ENCODE measurements at places on chromosomes 7 and 10. TPM values are rescaled to one million over a fixed set of nuclear protein-coding genes. Genes with fewer than 3 reads are reported as not detected.

The CALHM3 gene
- total RNA-seq: not detected

The SH2B2 gene
- 11.0 TPM for total RNA-seq

The TMEM213 gene
- 30.2 TPM for total RNA-seq

The TRIM50 gene
- total RNA-seq: 0.19 TPM

The TMEM130 gene
- 5.0 TPM for total RNA-seq

DNA sequence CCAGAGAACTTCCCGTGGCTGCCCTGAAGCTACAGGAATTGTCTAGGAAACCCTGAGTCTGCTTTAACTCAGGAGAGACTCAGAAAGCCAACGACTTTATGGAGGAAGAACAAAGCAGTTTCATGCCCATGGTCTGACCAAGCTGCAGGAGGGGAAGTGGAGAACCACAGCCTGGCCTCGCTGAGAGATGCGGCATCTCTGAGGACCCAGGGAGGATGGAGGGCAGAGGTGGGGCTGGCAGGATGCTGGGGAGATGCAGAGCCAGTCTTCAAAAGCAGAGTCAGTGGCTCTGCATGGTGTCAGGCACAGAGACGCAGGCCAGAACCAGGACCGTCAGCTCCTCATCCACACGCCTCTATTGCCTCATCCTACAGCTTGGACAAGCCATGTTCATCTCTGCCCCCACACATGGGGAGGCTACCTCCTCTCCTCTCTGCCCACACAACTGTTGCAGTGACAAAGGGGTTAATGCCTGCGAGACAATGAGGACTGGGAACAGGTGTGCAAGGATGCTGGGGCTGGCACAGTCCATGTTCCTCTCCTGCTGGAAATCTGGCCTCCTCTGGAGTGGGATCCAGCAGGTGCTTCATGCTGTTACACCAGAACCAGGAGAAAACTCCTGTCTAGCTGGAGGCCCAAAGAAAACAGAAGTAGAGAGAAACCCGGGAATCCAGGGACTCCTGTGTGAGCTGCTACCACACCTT lies 267.0 kb downstream of the PLXNA4 start:
- H3K4me1 ChIP-seq: no peaks in the 10 kb centered on the region
- no peaks in the 10 kb centered on the region for H3K27me3 ChIP-seq
- DNase-seq: no peak
- no peak overlapping the region for H3K4me3 ChIP-seq
- no peaks in the 10 kb centered on the region for H3K36me3 ChIP-seq
- H3K27ac ChIP-seq: no peak overlapping the region

DNA sequence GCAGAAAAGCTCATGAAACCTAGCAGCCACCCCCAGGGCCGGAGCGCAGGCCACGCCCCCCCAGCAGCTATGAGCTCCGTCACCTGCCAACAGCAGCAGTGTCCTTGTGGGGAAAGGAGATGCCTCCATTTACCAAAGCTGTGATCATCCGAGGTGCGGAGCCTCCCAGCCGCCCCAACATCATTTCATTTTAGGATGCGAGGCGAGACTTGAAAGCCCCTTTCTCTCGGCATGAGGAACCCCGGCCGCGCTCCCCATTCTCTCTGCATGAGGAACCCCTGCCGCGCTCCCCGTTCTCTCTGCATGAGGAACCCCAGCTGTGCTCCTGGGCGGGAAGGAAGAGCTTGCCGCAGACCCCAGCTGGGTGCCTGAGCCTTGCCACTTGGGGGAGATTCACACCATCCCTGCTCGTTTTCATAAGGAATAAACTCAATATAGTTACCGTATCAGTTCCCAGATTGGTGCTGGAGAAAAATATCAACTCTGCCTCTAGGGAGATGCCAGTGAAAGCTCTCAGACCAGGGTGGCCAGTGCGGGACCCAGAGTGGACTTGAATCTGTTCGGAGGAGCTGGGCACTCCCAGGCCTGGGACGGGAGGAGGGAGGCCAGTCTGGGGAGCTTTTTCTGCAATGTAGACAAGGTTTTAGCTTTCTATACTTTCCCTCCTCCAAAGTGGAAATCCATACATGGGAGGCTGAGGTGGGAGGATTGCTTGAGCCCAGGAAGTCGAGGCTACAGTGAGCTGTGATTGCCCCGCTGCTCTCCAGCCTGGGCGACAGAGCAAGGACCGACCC lies 35.0 kb downstream of the JAKMIP3 start:
- no peak overlapping the region for H3K4me3 ChIP-seq
- no peaks in the 10 kb centered on the region for H3K4me1 ChIP-seq
- no peaks in the 10 kb centered on the region for H3K36me3 ChIP-seq
- H3K27me3 ChIP-seq: no peaks in the 10 kb centered on the region

DNA sequence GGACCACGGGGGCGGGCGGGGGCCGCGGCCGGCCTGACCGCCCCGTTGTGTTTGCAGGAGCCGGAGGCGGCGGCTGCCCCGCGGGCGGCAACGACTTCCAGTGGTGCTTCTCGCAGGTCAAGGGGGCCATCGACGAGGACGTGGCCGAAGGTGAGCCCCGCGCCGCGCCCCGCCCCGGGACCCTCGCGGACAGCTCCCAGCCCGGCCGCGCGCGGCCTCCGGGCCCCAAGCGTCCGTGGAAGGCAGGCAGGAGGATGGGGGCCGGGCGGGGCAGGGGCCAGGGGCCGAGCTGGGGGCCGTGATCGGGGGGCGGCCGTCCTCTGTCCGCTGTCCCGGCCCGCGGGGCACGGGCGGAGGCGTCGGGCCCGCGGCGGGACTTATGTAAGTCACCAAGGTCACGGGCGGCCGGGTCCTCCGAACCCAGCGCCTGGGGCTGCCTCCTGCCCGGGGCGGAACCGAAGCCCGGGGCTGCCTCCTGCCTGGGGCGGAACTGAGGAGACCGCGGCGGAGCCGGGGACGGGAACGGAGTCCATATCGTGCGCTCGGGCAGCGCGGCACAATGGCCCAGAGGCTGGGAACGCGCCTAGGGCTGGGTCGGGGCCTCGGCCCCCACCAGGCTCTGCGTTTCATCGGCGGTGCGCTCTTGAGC lies 497 bp downstream of the PPP2R2D start:
- peak overlapping the region; percentile 78 for H3K27ac ChIP-seq
- no peaks in the 10 kb centered on the region for H3K4me1 ChIP-seq
- DNase-seq: peak; percentile 48
- H3K36me3 ChIP-seq: no peaks in the 10 kb centered on the region

DNA sequence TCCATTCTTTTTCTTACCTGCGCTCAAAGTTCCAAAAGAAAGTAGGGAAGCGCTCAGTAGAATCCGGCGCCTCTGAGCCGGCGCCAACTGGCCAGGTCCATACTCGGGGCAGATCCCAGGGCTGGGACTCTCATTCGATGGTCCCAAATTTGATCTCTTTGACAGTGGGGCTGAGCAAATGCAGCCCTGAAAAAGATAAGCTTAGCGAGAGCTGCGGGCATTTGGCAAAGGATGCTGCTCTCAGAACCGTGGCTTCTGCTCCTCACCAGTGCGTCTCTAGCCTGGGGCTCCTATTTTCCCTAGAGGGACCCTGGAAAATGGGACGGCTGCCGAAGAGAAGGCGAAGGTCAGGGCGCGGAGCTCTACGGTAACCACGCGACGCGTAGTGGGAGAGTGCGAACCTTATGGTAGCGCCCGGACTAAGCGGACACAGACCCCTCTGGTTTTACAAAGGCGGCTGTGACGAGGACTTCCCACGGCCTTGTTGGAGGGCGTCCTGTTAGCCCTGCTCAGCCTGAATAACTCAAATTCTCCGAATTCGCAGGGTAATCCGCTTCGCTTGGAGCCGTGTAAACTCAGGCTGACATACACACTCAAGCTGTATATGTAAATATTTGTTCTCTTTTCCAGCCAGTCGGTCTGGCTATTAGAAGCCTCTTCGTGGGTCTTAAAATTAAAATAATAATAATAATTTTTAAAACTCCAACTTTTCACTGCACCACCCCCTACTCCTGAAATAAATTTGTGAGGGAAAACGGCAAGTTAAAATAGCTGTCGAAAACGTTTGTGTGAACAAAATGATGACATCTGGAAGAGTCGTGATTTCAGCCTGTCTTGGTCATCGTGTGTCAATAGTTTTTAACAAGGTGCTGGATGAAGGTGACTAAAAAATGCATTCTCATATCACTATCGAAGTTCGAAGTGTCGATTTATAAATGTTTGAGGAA lies 869 bp upstream of the TBX20 start:
- H3K36me3 ChIP-seq: no peaks in the 10 kb centered on the region
- no peak overlapping the region for H3K27ac ChIP-seq

GRCh38 chr10:121324678-121325213 lies 273.5 kb downstream of the FGFR2 start:
- H3K27ac ChIP-seq: no peak overlapping the region
- H3K4me3 ChIP-seq: no peak overlapping the region
- H3K27me3 ChIP-seq: no peaks in the 10 kb centered on the region
- peak; percentile 78 for DNase-seq
- no peaks in the 10 kb centered on the region for H3K4me1 ChIP-seq

GRCh38 chr10:130053561-130053960 lies 57.1 kb downstream of the C10orf143 start:
- H3K4me1 ChIP-seq: no peaks in the 10 kb centered on the region
- no peak for DNase-seq
- H3K27me3 ChIP-seq: no peaks in the 10 kb centered on the region
- H3K36me3 ChIP-seq: no peaks in the 10 kb centered on the region
- H3K27ac ChIP-seq: no peak overlapping the region
- no peak overlapping the region for H3K4me3 ChIP-seq

DNA sequence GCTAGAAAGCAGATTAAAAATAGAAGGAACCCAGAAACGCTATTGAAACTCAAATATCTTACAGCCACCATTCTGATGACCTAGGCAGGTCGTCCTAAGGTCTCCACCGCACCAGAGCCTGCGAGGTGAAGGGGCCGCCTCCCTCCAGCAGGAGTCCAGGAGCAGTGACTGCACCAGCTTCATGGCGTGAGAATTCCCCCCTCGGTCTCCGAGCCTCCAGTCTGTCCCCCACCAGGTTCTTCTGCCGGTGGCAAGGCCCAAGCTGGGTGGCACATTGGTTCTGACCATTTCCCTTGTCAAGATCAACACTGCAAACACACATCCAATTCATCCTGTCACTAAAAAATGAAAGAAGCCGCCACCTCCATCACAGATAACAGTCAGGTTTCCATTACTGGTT lies 98.7 kb downstream of the DIP2C start:
- no peak overlapping the region for H3K4me3 ChIP-seq
- no peak for DNase-seq
- no peak overlapping the region for H3K27ac ChIP-seq
- no peaks in the 10 kb centered on the region for H3K36me3 ChIP-seq

- no peaks in the 10 kb centered on the region for H3K36me3 ChIP-seq
- H3K4me1 ChIP-seq: peaks cover 7% of the 10 kb centered on the region
- no peak overlapping the region for H3K4me3 ChIP-seq
- no peak for DNase-seq
- no peak overlapping the region for H3K27ac ChIP-seq
Observed at GRCh38 chr10:125782616-125783015, 7.0 kb upstream of the MMP21 start.

DNA sequence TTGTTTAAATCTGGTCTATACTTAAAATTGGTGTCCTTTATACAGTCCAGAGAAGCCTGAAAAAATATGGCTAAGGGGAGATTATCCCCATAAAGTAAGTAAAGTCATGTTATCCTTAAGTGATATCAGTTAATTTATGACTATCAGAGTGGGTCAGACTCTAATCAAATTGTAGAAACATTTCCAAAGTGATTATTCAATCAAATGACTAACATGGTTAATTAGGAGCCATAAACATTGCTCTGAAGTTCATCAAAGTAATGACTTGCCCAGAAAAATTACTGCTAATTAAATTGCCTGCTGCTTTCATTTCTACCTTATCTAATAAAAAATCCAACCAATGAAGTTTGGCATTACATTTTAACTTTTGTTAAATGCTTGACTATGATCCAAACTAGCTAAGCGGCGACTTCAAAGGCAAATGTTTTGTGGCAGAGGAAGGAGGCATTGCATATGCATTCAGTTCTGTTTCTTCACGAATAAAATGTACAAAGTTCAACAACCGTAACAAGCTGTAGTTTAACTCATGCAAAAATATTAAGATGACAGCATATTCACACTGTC lies 76.7 kb downstream of the ETV1 start:
- H3K4me3 ChIP-seq: no peak overlapping the region
- no peaks in the 10 kb centered on the region for H3K36me3 ChIP-seq
- no peak overlapping the region for H3K27ac ChIP-seq
- no peaks in the 10 kb centered on the region for H3K4me1 ChIP-seq

DNA sequence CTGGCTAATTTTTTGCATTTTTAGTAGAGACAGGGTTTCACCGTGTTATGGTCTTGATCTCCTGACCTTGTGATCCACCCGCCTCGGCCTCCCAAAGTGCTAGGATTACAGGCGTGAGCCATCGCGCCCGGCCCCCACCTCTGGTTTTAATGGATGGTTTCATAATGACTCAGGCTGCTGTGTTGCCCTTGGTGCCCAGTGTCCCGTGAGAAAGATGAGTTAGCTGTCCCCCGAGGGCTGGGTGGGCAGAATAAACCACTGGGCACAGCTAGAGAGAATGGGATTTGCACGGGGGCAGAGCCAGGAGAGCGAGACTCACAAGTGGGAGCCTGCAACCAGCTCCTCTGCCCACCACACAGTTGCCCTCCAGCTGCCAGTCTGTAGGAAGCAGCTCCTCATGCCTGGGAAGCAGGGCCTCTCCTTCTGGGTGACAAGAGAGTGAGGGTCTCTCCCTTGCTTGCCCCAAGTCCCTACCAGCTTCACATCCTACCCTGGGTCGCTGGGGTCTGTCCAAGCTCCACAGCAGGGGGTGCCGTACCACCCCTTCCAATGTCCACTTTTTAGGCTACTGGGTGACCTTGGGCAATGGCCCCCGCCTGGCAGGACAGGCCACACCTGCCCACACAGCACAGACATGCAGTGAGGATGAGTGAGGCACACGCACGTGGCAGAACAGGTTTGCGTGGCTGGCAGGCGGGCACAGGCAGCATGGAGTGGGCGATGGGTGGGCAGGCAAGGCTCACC lies 16.1 kb upstream of the NDST2 start:
- no peak overlapping the region for H3K4me3 ChIP-seq
- H3K4me1 ChIP-seq: no peaks in the 10 kb centered on the region
- no peak overlapping the region for H3K27ac ChIP-seq
- no peak for DNase-seq
- H3K27me3 ChIP-seq: no peaks in the 10 kb centered on the region

DNA sequence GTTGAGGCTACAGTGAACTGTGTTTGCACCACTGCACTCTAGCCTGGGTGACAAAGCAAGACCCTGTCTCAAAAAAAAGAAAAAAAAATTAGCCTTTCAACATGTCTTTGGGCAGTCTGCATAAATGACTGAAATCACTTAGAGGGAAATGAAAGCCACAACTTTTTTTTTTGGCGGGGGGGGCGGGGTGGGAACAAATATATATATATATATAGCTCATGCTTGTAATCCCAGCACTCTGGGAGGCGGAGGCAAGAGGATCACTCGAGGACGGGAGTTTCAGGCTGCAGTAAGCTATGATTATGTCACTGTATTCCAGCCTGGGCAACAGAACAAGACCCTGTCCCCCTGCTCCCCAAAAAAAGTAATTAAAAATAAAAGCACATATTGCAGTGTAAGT lies 23.4 kb upstream of the MICU1 start:
- no peaks in the 10 kb centered on the region for H3K27me3 ChIP-seq
- no peaks in the 10 kb centered on the region for H3K4me1 ChIP-seq
- H3K36me3 ChIP-seq: no peaks in the 10 kb centered on the region
- no peak for DNase-seq
- no peak overlapping the region for H3K27ac ChIP-seq
- H3K4me3 ChIP-seq: no peak overlapping the region
